Neural progenitor cell (in vitro differentiated cells): ENCODE measurements at places on chromosomes 16 and 17. TPM values are rescaled to one million over a fixed set of nuclear protein-coding genes. Genes with fewer than 3 reads are reported as not detected.
A peak's percentile ranks its signal among the peaks of the same experiment; 100 is the strongest.

DNA sequence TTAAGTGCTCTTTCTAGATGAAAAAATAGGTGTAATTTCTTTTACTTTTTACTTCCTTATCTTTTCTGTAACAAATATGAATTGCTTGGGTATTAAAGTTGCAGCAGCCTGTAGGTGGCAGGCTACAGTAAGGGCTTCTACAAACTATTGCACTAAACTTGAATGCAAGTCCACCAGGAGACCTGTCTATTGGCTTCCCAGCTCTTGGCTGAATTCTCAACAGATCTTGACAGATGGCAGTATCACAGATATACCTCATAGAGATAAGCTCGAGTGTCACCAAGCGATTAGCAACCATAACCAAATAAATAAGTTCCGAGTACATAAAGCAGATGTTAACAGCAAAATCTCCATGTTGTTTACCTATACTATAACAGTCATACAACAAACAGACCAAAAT lies 5.9 kb downstream of the BBS2 start:
- H3K27ac ChIP-seq = no peak overlapping the region
- H3K36me3 ChIP-seq = peaks cover 5% of the 10 kb centered on the region
- no peak overlapping the region for H3K4me3 ChIP-seq
- H3K27me3 ChIP-seq = no peaks in the 10 kb centered on the region
- H3K4me1 ChIP-seq = no peaks in the 10 kb centered on the region

DNA sequence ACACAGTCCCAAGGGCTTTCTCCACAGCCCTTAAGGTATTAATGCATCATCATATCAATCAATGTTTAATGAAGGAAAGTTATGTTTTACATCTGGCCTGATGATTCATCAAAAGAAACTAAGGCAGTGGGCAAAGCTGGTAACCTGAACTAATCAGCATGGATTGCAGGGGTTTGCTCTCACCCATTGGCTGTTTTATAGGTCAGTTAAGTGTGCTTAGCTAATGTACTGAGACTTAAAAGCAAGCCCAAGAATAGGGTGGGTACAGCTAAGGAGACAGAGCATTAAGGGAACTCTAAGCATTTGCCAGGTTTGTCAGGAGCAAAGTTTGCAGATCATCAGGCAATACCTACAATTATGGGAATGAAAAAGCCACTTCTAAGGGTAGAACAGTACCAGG lies 1247.6 kb downstream of the CDH8 start:
- DNase-seq = peak; percentile 6
- H3K27me3 ChIP-seq = no peaks in the 10 kb centered on the region
- no peak overlapping the region for H3K27ac ChIP-seq
- no peak overlapping the region for H3K4me3 ChIP-seq
- H3K4me1 ChIP-seq = peaks cover 6% of the 10 kb centered on the region

KCNH4 gene
- not detected in 2 replicates for total RNA-seq

GAS7 gene
- 2.9 and 3.9 TPM in 2 replicates for total RNA-seq

DNA sequence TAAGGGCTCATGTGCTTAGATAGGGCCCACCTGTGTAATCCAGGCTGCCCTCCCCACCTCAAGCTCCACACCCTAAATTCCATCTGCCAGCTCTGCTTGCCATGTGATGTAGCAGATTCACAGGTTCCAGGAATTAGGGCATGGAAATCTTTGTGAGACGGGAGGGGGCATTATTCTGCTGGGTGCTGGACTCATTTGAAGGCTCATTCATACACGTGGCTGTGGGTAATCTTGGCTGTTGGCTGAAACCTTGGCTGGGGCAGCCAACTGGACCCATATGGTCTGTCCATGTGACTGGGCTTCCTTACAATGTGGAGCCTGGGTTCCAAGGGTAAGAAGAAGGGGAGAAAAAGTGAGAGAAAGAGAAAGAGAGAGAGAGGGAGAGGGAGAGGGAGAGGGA lies 115.1 kb downstream of the CYLD start:
- no peaks in the 10 kb centered on the region for H3K27me3 ChIP-seq
- no peaks in the 10 kb centered on the region for H3K36me3 ChIP-seq
- no peak overlapping the region for H3K27ac ChIP-seq
- no peaks in the 10 kb centered on the region for H3K4me1 ChIP-seq
- no peak overlapping the region for H3K4me3 ChIP-seq

GRCh38 chr17:40493697-40494096 lies 7.7 kb downstream of the TNS4 start:
- no peak overlapping the region for H3K4me3 ChIP-seq
- no peaks in the 10 kb centered on the region for H3K36me3 ChIP-seq
- peaks cover 13% of the 10 kb centered on the region for H3K4me1 ChIP-seq
- no peak overlapping the region for H3K27ac ChIP-seq

KLHDC4 gene
- total RNA-seq = 19.2 and 30.5 TPM in 2 replicates

SLC38A8 gene
- total RNA-seq = not detected in 2 replicates

DNA sequence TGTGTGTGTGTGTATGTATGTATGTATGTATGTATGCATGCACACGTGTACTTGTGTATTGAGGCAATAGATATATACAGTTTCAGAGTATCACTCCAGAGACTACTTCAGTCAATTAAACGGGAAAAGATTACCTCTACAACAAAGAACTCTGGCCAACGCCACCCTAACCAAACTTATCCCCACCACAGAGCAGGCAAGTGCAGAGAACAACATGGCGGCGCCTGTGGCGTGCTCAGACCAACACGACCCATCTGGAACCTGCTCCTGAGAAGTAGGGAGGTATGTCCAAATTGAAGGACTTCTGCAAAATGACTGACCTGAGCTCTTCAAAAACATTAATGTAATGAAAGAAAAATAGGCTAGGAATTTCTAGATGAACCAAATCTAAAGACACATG lies 12.4 kb downstream of the USP22 start:
- H3K4me1 ChIP-seq = peaks cover 11% of the 10 kb centered on the region
- H3K27ac ChIP-seq = no peak overlapping the region
- no peak overlapping the region for H3K4me3 ChIP-seq

DNA sequence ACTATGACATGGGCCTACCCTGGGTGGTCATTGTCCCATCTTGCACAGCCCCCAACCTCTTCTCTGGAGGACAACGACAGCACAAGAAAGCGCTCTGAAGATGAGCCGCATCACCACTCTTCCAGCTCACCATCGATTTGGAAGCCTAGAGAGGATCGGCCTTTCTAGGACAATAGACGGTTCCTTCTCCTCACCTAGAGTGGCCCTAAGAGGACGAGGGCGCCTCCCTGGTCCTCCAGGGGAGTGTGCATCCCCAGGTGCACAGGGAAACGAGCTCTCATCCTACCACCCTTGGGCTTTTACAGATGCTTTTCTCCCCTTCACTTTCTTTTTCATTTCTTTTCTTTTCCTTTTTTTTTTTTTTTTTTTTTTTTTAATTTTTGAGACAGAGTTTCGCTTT lies 20.3 kb upstream of the SLC52A1 start:
- H3K27me3 ChIP-seq = peaks cover 4% of the 10 kb centered on the region
- no peak overlapping the region for H3K4me3 ChIP-seq
- H3K36me3 ChIP-seq = no peaks in the 10 kb centered on the region
- H3K4me1 ChIP-seq = no peaks in the 10 kb centered on the region
- H3K27ac ChIP-seq = no peak overlapping the region

- peak overlapping the region; percentile 54 for H3K27ac ChIP-seq
- H3K36me3 ChIP-seq = no peaks in the 10 kb centered on the region
- DNase-seq = no peak
These were observed 47.2 kb downstream of the ANKRD11 start for GRCh38 chr16:89442990-89443726.

DNA sequence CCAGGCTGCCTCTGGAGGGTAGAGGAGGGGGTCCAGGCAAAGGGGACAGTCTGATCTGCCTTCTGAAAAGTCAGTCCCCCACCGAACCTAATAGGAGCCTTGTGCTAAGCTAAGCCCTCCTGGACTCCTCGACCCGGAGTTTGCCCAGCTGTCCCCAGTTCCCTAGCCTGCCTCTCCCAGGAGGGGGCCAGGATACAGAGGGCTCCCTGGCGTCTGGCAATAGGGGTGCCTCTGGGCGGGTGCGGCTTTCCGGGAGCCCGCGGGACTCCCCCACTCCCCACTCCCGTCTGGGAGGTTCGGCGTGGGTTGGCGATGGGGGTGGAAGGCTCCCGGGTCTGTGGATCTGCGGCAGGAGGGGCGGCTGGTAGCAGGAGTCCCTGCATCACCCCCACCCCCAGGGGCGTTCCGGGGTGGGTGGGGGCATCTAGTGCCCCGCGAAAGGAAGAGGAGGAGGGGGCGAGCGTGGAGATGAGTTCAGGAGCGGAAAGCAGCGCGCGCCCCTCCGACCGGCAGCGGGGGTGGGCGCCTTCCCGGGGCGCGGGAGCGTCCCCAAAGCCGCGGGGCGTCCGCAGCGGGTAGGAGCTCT lies 1.2 kb downstream of the GSG1L start:
- H3K4me3 ChIP-seq = peak overlapping the region; percentile 52
- DNase-seq = no peak
- peaks cover 92% of the 10 kb centered on the region for H3K27me3 ChIP-seq
- H3K4me1 ChIP-seq = peaks cover 5% of the 10 kb centered on the region
- no peaks in the 10 kb centered on the region for H3K36me3 ChIP-seq

- no peaks in the 10 kb centered on the region for H3K36me3 ChIP-seq
- no peak overlapping the region for H3K27ac ChIP-seq
- H3K27me3 ChIP-seq = no peaks in the 10 kb centered on the region
- DNase-seq = no peak
These were observed 288.3 kb upstream of the RBFOX1 start for GRCh38 chr16:7044331-7044730.

- H3K4me1 ChIP-seq = no peaks in the 10 kb centered on the region
- no peaks in the 10 kb centered on the region for H3K27me3 ChIP-seq
- no peak for DNase-seq
These were observed 76.9 kb upstream of the CNEP1R1 start for GRCh38 chr16:49947907-49948678.

DNA sequence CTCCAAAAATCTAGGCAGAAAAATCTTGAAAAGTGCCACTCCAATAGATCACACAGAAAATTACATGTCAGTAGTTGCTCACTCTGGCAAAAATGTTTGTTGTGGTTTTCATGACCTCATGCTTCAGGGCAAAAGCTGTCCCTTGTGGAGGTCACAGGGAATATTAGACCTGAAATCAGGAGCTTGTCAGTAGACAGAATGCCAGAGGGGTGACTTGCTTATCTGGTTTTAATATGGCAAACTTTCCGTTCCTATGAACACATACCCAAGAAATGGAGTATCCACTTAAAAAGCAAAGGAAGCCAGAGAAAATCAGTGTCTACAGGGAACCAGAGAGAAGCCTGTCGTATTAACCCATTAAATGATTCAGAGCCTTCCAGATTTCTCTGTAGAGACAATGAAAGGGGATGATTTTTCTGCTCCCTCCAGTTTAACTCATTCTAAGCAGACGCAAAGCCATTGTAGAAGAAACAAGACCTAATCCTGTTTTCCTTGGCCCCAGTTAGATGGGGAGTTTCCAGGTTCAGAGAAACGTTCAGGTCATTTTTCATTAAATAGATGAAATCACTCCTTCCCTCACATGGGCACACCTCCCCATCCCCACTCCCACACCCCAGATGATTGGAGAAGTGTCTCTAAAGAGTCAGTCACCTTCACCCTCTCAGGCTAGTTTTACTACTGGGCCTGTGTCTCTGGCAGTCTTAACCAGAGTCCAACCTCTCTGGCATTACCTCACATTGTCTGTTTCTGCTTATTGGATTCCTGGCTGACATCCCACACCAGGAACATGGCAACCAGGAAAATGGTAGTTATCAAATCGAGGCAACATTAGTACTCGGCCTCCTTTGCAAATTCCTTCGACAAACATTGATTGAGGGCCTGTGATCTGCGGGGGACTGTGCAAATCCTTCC lies 6.0 kb downstream of the SOX9 start:
- DNase-seq = no peak
- H3K4me1 ChIP-seq = peaks cover 44% of the 10 kb centered on the region
- H3K27ac ChIP-seq = peak overlapping the region; percentile 4

GRCh38 chr17:15039366-15039765 lies 225.8 kb downstream of the PMP22 start:
- H3K4me1 ChIP-seq = peaks cover 8% of the 10 kb centered on the region
- H3K4me3 ChIP-seq = no peak overlapping the region
- H3K27ac ChIP-seq = no peak overlapping the region

ARL5C gene
- not detected in 2 replicates for total RNA-seq

GRAP gene
- 0.46 TPM in 1 of 2 replicates, not detected in the other for total RNA-seq

DNA sequence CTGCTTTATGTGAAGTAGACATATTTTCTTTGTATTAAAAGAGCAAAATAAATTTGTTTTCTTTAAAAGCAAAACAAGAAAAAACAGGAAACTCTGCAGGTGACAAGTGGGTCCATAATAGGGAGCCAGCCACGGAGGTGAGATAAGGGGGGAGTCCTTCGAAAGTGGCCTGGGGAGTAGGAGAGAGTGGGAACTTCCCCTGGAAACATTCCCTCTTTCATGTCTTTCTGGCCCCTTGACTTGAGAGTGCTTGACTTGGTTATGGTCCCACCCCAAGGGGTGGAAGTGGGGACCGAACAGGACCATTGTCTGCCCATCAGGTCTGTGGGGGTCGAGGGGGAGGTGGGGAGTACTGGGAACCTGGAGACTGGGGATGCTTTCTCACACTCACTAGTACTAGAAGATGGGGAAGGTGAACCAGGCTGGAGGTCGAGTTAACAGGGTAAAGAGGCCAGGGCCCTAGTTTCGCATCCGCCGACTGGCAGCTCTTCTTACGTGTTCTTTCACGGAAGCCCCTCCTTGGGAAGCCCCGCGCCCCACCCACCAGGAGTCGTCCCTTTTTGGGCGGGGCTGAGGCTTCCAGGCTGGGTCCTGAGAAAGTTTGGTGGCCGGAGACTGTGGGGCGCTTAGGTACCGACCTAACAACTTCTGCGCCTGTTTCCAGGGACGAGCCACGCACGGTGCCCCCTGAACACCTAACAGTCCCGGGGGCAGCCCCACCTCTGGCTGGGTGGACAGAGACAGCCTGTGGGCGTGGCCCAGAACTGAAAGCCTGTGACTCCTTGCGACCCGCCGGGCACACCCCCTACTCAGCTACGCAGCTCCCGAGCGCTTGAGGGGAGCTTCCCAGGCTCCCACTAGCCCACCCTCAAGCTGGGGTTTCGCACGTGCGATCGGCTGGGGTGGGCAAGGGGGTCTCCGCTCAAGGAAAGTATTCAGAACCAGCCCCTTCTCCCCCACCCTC lies 790 bp downstream of the TRADD start:
- no peak overlapping the region for H3K27ac ChIP-seq
- DNase-seq = peak; percentile 70
- peaks cover 6% of the 10 kb centered on the region for H3K4me1 ChIP-seq
- H3K36me3 ChIP-seq = no peaks in the 10 kb centered on the region
- peaks cover 100% of the 10 kb centered on the region for H3K27me3 ChIP-seq

- H3K4me3 ChIP-seq = peak overlapping the region; percentile 67
- peaks cover 40% of the 10 kb centered on the region for H3K27me3 ChIP-seq
- peak; percentile 89 for DNase-seq
- no peaks in the 10 kb centered on the region for H3K36me3 ChIP-seq
- H3K4me1 ChIP-seq = peaks cover 32% of the 10 kb centered on the region
These were observed 765 bp downstream of the MYO18A start for GRCh38 chr17:29179232-29180033.
